ENCODE measurements at places on chromosomes 6 and 20.

DNA sequence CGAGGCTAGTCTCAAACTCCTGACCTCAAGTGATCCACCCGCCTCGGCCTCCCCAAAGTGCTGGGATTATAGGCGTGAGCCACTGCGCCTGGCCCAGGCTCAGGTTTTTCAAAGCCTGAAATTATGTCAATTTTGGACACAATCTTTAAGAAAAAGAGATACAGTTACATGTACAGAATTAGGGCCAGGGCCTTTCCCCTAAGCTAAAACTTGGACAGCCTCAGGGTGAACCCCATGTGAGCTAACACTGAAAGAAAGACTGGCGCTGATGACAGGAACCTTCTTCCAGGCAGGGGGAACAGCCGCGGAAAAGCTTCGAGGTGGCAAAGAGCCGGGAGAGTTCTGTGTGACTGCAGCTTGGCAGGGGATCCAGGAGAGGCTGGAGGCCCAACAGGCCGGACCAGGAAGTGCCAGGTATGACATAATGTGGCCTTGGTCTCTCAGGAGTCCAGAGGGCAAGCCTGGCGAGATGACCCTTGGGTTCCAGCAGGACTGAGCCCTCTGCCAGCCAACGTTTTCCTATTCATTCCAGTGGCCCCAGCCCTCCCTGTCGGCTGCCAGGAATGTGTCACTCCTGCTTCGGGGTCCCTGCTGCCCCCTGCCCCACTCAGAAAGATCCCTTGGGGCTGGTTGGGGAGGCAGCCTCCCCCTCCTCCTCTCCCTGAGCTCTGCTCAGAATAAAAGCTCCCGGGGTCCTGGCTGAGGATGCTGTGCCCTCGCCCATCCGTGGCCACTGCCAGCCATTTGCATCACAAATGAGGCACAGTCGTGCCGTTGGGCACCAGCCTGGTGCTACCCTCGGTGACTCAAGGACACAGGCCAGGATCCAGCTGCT is 37.3 kb downstream of the RBM38 start:
- DNase-seq, result peak; percentile 71

GRCh38 chr20:56465997-56466396 is 2.4 kb upstream of the RTF2 start:
- no peak for DNase-seq

DNA sequence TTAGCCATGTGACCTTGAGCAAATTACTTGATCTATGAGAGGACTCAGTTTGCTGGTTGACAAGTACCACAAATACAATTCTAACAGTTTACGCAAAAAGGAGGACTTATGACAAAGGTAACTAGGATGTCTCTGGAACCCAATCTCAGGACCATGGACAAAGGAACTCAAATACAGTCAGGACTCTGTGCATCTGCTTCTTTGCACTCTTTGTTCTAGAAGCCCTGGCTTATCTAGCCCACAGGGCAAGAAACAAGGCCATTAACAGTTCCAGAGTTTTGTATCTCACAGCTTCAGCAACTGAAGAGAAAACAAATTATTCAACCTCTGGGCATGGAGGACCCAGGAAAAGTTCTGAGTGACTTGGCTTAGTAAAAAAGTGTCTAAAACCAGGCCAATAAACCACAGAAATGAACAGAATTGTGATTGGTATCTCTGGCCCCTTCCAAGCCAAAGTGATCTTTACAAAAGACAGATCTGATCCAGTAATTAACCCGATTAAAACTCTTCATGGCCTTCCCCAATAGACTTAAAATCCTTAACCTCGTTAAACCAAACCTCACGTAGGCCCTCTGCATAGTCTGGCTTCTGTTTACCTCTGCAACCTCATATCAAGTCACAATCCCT is 5.9 kb downstream of the WASF1 start:
- DNase-seq, result no peak

DNA sequence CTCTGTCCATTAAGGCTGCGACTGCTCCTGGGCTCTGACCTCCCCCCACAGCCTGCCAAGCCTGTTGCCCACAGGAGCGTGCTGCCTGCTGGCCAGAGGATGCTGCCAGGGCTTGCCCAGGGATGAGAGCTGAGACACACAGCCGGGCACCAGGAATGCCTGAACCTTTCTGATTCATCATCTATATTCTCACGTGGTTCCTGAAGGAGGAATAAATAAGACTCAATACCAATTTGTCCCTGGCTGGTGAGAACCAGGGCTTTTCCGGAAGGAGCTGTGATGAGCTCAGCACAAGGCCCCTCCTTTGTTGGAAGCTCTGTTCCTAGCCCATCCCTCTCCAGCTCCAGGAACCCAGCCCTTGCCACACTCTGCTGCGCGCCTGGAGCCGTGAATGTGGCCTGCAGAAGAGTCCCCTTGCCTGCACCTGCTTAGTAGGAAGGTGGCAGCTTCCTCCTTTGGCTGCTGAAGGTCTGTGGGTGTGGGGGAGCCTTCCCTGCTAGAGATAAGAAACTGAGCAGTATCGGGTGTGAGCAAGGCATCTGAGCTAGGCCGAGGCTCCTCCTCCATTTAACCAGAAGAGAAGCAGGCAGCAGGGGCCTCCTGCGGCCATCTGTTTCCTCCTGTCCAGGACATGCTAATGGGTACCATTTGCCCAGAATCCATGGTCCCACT is 37.9 kb downstream of the SYNDIG1 start:
- DNase-seq, result no peak

GRCh38 chr6:27608916-27609883 is 136.3 kb upstream of the ZNF184 start:
- DNase-seq, result peak; percentile 66

DNA sequence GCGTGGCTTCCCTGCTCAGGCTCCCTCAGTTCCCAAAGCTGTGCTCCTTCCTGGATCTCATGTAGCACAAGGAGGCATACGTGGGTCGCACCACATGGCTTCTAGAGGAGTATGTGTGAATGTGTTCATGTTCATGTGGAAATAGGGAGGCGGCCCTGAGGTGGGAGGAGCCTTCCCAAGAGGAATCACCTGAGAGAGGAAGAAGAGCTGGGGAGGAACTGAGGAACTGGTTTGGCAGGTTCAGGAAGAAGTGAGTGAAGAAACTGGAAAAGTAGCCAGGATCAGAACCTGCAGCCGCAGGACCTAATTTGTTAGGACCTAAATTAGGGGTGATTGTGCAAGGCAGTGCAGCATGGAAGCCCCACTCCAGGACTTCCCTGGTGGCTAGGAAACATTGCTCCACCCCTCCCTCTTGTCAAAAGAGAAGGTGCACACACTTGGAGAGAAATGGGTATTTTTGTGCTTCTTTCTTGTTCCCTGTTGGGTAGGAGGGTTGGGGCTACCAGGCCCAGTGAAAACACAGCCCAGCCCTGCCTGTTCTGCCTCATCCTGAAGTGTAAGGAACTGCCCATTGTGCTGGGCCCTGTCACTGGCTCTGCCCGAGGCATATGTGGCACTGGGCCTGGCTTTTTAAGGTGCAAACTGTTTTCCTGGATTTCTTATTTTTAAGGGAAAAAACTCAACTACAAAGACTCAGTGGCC is 20.7 kb downstream of the SYNJ2 start:
- DNase-seq, result peak; percentile 60

DNA sequence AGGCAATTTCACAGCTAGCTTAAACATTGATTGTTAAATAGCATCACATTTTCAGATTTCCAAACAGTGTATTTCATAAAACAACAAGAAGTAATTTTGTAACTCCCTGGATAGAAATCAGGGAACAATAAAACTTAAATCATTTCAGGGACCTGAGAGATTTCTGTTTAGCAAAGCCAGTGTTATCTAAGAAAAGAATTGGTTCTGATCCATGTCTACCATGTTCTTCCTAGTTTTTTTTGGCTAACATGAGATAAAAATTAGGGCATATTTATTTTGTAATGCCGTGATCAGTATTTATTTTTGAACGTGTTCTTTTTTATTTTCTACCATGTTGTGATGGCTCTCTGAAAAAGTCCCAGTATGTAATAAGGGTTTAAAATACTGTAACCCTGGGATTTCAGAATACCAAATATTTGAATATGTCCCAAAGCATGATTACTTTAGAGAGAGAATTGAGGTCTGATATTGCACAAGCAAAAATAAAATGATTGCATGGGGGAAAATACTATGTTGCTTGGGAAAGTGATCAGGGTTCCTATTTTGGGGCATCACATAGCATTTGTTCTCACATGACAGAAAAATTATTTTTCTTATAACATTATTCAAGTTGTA is 188.7 kb upstream of the CEP162 start:
- DNase-seq, result no peak

DNA sequence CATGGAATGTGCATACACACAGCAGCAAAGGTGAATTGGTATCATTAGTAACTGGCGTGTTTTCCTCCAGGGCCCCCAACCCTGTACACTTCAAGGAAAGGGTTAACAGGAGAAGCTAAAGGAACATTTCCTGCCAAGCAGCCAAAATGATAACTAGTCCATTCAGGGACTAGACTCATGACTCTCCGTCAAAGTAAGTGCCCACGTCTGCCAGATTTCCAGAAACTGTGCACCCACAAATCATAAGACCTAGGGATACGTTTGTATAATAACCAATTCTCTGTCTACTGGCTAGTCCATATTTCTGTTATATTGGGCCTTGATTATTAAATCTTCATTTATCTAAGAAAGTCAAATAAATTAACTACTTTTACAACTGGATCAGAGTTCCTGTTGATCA is 76.0 kb upstream of the NHSL1 start:
- DNase-seq, result no peak

DNA sequence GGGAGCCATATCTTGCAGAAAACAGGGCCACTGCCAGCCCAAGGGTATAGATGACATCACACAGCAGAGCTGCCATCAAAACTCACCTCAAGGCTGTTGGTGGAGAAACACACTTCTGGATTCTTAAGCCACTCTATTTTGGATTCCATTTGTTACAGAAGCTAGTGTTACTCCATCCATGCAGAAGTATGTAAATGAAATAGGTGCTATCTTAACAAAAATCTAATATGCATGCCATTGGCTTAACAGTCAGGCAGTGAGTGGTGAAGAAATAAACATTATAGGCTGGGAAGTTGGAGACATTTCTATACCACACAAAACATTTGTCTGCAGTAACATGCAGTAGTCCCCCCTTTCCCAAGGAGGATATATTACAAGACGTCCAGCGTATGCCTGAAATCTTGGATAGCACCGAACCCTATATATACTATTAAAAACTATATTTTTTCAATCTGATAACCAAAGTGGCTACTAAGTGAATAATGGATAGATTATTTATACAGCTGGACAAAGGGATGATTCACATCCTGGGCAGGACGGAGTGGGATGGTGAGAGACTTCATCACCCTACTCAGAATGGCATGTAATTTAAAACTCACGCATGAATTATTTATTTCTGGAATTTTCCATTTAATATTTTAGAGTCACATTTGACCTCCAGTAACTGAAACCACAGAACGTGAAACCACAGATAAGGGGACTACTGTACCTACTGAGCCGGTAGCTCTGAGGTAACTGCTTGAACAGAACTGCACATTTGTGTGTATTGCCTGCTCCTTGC is 160.0 kb upstream of the PLN start:
- no peak for DNase-seq

GRCh38 chr20:40359131-40359912 is 329.7 kb downstream of the MAFB start:
- no peak for DNase-seq

DNA sequence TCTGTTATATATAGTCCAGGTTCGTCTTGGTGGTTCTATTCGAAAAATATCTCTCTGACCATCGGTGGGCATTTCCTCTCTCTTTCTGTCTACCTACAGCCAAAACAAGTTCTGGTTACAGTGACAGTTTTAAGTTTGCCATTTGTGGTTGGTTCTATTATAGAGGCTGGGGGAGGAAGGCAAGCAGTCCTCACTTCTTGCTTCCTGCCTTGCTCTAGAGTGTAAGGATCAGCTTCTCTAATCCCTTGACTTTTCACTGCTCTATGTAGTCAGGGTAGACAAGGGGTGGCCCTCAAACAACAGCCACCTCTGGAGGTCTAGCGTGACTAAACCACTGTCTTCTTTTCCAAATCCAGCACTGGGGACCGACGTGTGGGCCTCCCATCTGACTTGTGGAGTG is 16.1 kb downstream of the E2F3 start:
- no peak for DNase-seq

DNA sequence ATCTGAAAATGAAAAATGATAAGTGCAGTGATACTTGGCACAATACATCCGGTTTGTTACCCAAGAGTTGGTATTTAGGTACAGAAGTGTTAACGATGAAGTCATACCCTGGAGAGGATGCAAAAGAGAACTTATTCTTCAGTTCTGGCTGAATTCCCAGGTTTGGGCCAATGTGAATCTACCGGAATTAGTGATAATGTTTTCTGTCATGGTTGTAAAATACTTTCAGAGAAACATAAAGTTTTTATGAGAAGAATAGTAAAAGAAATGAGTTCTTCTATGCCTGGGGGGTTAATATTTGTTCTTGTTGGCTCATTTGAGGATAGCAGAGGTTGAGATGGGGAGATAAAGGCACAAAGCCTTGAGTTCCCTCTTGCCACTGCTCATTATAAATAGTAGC is 509.9 kb upstream of the POU3F2 start:
- DNase-seq, result no peak

DNA sequence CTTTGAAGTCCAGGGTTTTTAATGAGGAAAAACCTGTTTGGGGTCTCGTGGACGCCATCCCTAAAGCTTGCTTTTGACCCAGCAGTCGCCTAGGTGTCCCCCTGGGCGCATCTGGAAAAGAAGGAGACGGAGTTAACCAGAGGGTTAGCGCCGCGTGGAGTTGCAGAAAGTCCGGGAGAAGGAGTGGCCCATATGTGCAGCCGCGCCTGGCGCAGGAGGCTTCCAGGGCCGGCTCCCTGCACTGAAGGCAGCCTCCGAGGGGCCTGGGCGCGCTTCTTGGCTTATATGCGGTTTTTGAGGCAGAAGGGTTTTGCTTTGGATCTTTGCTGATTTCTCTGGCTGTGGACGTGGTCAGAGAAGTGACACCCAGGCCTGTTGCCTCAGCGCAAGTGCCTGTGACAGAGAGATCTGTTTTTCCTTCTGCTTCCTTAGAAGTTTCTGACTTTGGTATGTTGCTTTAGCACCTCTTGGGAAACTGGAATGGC is 987 bp downstream of the TMEM181 start:
- peak; percentile 62 for DNase-seq

DNA sequence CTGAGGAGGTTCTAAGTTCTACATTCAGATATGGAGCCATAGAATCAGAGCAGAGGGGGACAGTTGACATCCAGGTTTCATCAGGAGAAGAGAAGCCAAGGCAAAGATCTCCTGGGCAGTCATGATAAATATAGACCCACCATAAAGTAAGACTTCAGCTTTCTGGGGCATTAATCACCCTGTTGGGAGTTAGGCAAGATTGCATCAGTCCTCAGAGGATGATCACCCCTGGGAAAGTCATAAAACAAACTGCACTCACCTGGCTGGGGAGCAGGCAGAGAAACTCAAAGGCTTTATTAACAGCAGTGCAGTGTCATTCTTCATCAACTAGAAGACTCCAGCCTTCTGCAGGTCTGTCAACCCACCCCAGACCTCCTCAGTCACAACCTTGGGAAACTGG is 301.3 kb upstream of the JARID2 start:
- DNase-seq, result no peak

GRCh38 chr6:36346486-36347273 is 10.0 kb upstream of the BNIP5 start:
- DNase-seq, result no peak

Data from H7 (cell line).